Spleen (tissue), 13 donors: ENCODE measurements at places on chromosomes 16 and 17. TPM values are rescaled to one million over a fixed set of nuclear protein-coding genes. Genes with fewer than 3 reads are reported as not detected.

Gene FBXL16
- total RNA-seq, result 2.5 TPM

Gene KRT40
- total RNA-seq, result not detected

GRCh38 chr17:46874906-46875305 lies 23.5 kb downstream of the WNT9B start:
- DNase-seq, result no peak
- no peaks in the 10 kb centered on the region for H3K27me3 ChIP-seq
- no peak overlapping the region for H3K4me3 ChIP-seq
- H3K27ac ChIP-seq, result no peak overlapping the region

DNA sequence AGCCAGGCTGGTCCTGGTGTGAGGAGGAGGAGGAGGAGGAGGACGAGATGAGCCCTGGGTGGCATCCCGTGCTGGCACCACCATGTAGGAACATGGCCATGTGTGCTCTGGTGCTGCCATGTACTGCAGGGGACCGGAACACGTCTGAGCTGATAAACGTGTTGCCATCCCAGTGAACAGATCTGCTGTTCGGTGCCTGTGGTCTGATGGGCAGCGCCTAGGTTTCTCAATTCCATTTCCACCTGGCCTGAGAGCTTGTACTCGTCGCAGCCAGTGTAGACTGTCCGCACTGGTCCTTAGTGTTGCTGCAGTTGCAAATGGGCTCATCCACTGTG lies 28.4 kb upstream of the FOXK2 start:
- no peak overlapping the region for H3K4me3 ChIP-seq
- peaks cover 45% of the 10 kb centered on the region for H3K36me3 ChIP-seq
- no peak for DNase-seq
- H3K4me1 ChIP-seq, result peaks cover 19% of the 10 kb centered on the region
- no peaks in the 10 kb centered on the region for H3K27me3 ChIP-seq

DNA sequence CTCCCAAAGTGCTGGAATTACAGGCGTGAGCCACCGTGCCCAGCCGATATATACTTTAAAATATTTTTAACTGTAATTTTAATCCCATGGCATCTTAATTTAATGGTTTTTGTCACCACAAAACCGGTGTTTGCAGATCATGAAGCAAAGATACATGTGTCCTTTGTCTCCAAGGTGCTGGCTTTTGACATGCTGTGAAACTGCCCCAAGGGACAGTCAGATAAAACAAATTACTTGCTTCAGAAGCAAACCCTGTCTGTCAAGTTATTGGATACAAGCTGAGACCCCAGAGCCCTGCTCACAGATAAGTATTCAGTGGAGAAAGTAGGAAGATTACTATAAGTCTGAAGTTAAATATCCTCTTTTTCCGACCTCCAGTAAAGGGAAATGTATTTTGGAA lies 39.8 kb downstream of the ARL4D start:
- no peak overlapping the region for H3K27ac ChIP-seq
- no peak for DNase-seq
- H3K4me1 ChIP-seq, result no peaks in the 10 kb centered on the region
- H3K36me3 ChIP-seq, result no peaks in the 10 kb centered on the region
- H3K27me3 ChIP-seq, result peaks cover 5% of the 10 kb centered on the region

DNA sequence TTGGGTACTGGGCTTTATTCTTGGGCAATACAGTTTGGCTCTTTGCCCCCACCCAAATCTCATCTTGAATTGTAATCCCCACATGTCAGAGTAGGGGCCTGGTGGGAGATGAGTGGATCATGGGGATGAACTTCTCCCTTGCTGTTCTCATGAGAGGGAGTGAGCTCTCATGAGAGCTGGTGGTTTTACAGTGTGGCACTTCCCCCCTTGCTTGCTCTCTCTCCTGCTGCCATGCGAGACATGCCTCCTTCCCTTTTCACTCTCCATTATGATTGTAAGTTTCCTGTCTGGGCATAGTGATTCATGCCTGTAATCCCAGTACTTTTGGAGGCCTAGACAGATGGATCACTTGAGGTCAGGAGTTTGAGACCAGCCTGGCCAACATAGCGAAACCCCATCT lies 18.1 kb upstream of the CNEP1R1 start:
- H3K4me1 ChIP-seq, result no peaks in the 10 kb centered on the region
- peaks cover 7% of the 10 kb centered on the region for H3K27me3 ChIP-seq
- DNase-seq, result no peak
- no peak overlapping the region for H3K27ac ChIP-seq
- no peak overlapping the region for H3K4me3 ChIP-seq
- no peaks in the 10 kb centered on the region for H3K36me3 ChIP-seq

GRCh38 chr16:73403291-73403690 lies 355.4 kb upstream of the ZFHX3 start:
- DNase-seq, result no peak
- no peak overlapping the region for H3K4me3 ChIP-seq
- H3K36me3 ChIP-seq, result no peaks in the 10 kb centered on the region
- no peaks in the 10 kb centered on the region for H3K27me3 ChIP-seq

GRCh38 chr17:79985943-79986391 lies 49.7 kb downstream of the TBC1D16 start:
- H3K4me1 ChIP-seq, result peaks cover 49% of the 10 kb centered on the region
- H3K27me3 ChIP-seq, result peaks cover 1% of the 10 kb centered on the region
- DNase-seq, result peak; percentile 39
- no peak overlapping the region for H3K4me3 ChIP-seq
- H3K36me3 ChIP-seq, result no peaks in the 10 kb centered on the region
